Progenitor cell of endocrine pancreas (in vitro differentiated cells): ENCODE measurements at places on chromosomes 5 and 9.
A peak's percentile ranks its signal among the peaks of the same experiment; 100 is the strongest.

GRCh38 chr5:174520420-174521396 lies 203.7 kb upstream of the MSX2 start:
- peak; percentile 28 for DNase-seq

DNA sequence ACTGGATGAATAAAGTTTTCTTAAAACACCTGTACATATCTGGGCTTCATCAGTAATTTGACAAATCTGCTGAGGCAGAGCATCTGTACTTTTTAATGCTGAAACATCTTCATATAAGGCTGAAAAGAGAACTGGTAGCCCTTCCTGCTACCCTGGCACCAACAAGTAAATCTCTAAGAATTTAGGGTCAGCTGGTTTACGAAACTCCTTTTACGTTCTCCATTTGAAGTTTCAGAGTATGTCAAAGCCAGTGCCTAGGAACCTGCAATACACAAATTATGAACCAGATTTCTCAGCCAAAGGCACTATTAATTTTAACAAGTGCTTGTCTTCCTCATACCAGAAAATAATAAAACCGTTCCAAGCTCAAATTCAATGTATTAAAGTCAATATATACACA lies 3.8 kb downstream of the ZFAND5 start:
- no peak for DNase-seq

GRCh38 chr5:111366388-111366787 lies 142.2 kb downstream of the CAMK4 start:
- DNase-seq, result no peak

- DNase-seq, result no peak
These were observed 8.1 kb downstream of the HNRNPAB start for GRCh38 chr5:178212241-178213002.

GRCh38 chr5:34543687-34544086 lies 112.4 kb upstream of the RAI14 start:
- DNase-seq, result no peak

DNA sequence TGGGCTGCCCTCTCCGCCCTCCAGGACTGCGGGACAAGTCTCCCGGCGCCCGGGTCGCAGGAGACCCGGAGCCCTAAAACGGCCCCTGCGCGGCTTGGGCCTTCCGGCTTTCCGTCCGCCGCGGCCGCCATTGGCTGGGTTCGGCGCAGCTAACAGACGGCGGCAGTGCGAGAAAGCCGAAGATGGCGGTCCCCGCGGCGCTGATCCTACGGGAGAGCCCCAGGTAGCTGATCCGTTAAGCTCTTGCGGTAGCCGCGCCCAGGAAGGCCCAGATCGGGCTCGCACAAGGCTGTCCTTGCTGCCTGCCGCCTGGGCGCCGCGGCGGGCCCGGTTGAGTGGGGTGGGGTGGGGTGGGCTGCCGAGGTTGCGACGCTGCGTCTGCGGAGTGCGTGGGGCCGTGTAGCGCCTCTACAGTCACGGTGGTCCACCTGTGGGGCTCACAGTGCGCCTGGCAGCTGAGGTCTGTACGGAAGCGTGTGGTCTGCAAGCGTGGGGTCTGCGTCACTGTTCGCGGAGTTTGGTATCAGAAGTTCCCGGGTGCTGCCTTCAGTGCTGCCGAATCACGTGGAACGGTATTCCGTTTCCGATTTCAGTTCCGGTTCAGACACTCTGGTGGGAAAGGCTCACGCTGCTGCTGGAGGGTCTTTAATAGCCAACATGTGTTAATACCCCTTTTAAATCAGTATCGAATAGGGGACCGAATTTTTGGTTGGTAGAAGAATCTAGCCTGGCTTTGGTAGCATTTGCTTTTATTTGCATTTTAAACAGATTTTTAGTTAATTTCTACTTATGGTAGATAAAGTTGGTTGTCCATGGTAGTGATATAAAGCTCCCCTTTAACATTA lies at the start of gene COMMD10:
COMMD10 (plus strand) TSS at position 155 of the 845 bp plus-strand sequence.
- peak; percentile 65 for DNase-seq

- no peak for DNase-seq
These were observed 151.0 kb upstream of the ADAMTS16 start for GRCh38 chr5:4989118-4989517.

DNA sequence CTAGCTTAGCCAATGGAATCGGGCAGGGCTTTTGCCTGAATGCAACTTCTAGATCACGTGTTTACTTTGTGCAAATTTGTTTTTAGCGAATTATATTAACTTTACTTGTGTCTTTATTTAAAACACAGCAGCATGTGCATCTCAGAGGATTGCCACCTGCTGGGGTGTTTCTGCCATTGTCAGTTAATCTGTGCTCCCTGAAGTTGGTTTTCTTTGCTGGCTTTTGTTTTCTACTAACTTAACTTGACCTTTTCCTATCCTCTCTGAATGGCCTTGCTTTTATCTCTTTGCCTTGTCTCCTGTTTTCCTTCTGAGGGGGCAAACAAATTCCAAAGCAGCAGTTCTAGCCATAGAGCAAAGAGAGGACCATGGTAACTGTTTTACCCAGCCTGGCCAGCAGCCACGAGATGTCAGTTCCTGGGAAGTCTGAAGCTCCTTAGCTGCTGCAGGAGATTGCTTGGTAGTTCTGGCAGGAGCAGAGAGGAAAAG lies 67.6 kb downstream of the ARHGEF28 start:
- DNase-seq, result no peak
